ENCODE measurements at places on chromosomes 2 and 18.

GRCh38 chr18:4597301-4597700 lies 142.2 kb upstream of the DLGAP1 start:
- DNase-seq, result no peak

- no peak for DNase-seq
Measured at GRCh38 chr2:129483366-129483765, 496.1 kb upstream of the RAB6C start.

GRCh38 chr18:46587600-46587999 lies 69.4 kb downstream of the LOXHD1 start:
- DNase-seq, result no peak

GRCh38 chr2:216486708-216487107 lies 11.9 kb upstream of the RPL37A start:
- no peak for DNase-seq

DNA sequence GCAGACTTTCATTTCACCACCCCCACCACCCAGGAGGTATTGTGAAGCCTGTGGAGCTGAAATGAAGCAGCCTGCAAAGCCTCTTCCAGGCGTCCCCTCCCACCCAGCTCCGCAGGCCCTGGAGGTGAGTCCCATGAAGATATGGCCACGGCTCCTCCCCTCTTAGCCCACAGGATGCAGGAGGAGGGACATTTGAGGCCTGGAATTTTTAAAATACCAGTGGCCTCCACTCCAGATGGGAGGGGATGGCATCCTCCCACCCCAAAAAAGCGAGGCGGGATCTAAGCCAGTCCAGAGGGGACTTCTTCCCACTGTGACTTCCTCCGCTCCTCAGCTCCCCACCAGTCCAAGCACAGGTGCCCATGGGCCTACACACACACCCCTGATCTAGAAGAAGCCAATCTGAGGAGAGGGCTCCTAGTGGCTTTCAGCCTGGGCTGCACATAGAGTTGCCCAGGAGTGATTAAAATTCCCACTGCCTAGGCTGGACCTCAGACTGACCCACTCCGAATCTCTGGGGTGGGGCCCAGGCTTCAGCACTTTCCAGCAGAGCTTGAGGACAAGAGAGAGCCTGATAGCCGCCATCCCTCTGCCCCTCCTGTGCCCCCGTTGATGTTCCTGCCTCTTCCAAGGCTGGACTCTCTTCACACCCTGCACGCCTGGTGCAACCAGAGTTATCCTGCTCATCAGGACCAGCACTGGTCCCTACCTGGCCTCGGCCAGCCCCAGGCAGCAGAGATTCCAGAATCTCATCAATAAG lies 206.9 kb downstream of the TNS1 start:
- DNase-seq, result no peak

- no peak for DNase-seq
Measured at GRCh38 chr2:27583390-27583915, 611 bp downstream of the ZNF512 start.

DNA sequence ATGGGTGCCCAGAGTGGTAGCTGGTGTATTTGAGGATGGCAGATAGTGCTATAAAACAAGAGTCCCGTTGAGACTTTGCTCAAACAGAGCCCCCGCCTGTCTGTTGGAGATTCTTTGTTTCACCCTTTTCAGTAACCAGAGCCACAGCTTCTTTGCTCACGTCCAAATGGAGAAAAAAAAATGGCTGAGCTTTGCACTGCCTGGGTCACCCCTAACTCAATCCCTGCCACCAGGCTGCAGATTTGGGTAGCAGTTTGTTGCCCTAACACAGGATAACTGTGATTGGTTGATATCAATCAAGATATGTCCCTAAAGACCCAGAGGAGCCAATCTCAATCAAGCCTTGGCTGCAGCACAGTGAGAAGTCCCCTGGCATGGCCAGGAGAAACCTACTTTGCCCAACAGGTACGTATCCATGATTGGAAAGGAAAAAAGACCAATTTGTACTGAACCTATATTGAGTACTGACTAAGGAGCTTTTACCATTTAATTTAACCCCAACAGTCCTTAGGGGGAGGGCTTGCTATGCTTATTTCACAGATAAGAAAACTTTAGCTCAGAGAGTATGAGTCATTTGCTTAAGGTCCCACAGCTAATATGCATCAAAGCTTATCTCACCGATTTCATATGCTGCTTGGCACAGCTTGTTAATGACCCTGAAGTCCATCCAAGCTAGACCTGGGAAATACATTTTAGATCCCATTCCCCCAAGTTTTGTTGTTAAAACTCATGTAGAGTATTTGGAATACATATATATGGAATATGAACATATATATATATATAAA lies 72.0 kb upstream of the SH3BP4 start:
- DNase-seq, result no peak

All from omental fat pad (tissue), 4 donors.